Stimulated activated CD4-positive, alpha-beta T cell treated with anti-CD3 and anti-CD28 coated beads, Interleukin-12 subunit alpha, Interleukin-12 subunit beta, amount 100 ng/mL, for 4 hours (primary cell): ENCODE measurements at places on chromosomes 7 and 10.

GRCh38 chr10:31918671-31919409 is 9.8 kb downstream of the ARHGAP12 start:
- DNase-seq: no peak

GRCh38 chr7:24781106-24781505 is 23.8 kb upstream of the GSDME start:
- no peak for DNase-seq

DNA sequence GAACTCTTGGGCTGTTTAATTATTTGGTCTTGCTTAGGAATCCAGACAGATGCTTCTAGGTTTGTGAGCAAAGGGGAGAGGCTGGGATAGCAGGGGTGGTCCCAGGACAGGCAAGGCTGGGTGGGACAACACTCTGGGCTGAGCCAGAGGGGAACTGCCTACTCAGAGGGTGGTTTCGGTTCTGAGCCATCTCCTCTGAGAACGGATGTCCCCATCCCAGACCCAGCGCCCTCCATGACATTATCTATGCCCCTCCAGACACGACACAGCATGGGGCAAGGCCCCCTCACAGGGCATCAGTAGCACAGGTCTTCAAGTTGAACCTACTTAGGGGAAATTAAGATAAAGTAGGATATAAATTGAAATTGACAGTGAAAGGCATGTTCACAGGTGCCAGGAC is 7.1 kb downstream of the ASB10 start:
- DNase-seq: no peak

DNA sequence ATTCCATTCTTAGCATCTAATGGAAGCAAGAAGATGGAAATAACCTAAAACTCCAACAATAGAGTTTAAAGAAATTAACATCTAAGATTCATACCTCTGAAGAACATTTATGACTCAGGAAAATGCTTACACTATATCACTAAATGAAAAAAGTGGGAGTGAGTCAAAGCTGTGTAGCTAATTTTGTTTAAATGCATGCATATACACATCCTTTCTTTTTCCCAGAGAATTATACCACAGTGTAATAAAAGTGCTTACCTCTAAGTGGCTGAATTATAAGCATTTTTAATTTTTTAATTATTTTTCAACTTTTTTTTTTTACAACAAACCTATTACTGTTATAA is 44.3 kb downstream of the CCDC71L start:
- DNase-seq: no peak

DNA sequence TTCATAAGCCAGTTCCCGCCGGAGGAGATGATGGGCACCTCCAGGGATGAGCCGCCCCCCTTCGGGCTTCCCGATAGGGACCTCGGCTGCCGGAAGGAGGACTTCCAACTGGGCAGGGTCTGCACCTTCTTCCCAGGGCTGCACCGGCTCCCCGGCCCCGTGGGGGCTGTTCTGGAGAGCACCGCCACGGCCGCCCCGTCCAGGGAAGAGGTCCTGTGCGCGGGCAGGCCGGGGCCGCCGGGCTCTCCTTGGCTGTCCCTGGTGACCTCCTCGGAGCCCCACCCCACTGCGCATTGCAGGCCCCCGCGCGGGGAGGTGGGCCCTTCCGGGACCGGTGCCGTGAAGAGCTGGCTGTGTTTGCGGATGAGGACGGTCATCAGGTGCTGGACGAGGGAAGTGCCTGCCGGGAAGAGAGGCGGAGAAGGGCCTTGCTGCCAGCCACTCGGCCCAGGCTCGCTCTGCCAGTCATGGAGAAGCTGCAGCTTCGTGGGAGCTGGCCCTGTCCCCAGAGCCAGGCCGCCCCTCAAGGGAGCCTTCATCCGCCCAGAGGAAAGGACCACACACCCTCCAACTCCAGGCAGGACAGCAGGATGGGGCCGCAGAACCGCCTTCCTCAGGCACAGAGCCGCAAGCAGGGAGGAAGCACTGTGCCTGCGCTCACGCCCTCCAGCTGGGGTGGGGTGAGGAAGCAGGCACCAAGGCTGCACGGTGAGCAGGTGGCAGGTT is 144.4 kb downstream of the MAPK8 start:
- no peak for DNase-seq

GRCh38 chr7:111666260-111666659 is 104.0 kb upstream of the IMMP2L start:
- no peak for DNase-seq

DNA sequence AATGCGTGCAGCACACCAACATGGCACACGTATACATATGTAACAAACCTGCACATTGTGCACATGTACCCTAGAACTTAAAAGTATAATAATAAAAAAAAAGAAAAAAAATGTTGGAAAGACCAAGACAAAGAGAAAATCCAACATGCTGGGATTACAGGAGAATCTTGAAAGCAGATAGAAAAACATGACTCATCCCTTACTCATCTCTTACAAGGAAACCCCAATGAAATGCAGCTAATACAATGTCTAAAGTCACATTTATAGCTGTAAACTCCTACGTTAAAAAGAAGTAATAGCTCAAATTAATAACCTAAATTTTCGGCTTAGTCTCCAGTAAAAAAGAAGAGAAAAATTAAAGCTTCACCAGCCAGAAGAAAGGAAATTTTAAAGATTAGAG is 47.5 kb upstream of the DGKB start:
- DNase-seq: no peak

- DNase-seq: no peak
These were observed 48.8 kb downstream of the PLPP4 start for GRCh38 chr10:120505866-120506265.

GRCh38 chr10:38209332-38209731 is 115.2 kb downstream of the ZNF37A start:
- DNase-seq: no peak

- DNase-seq: no peak
These were observed 19.7 kb downstream of the RPS24 start for GRCh38 chr10:78053211-78053868.

GRCh38 chr10:124125305-124126116 is 32.1 kb upstream of the CHST15 start:
- no peak for DNase-seq

- no peak for DNase-seq
These were observed 21.1 kb upstream of the HBP1 start for GRCh38 chr7:107147464-107148393.

- no peak for DNase-seq
These were observed 2.7 kb upstream of the CALML5 start for GRCh38 chr10:5502061-5502521.

- DNase-seq: no peak
These were observed 58.7 kb downstream of the ITGA8 start for GRCh38 chr10:15660990-15661389.

DNA sequence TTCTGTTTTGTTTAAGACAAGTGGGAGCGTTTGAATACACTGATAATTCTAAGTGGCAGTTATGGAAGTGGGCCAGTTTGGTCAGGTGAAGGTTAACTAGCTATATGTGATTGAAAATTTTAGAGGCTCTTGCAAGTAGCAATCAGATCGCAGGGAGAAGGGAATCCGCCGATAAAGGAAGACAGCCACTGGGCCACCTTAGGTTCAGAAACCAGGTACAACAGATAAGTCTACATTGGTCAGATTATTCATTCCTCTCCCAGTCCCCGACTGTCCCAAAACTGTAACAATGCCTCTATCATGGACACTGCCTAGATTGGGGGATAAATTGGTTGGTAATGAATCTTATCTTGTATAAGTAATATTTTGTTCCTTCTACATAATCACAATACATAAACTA is 8.9 kb downstream of the ANK3 start:
- DNase-seq: no peak

GRCh38 chr10:84243759-84244158 is 1.1 kb upstream of the RGR start:
- DNase-seq: no peak

- no peak for DNase-seq
These were observed 7.0 kb downstream of the GSAP start for GRCh38 chr7:77409005-77409738.

DNA sequence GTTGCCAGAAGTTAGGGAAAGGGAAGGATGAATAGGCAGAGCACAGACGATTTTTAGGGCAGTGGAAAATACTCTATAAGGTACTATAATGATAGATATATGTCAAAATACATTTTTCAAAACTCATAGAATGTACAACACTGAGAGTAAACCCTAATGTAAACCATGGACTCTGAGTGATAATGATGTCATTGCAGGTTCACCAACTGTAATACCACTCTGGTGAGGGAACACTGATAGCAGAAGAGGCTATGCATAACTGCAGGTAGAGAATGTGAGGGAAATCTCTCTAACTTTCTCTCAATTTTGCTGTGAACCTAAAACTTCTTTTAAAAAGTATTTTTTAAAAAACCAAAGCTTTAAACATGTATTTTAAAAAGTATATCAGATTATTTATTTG is 22.1 kb downstream of the POT1 start:
- no peak for DNase-seq
